ENCODE measurements at places on chromosomes 7 and 10.

DNA sequence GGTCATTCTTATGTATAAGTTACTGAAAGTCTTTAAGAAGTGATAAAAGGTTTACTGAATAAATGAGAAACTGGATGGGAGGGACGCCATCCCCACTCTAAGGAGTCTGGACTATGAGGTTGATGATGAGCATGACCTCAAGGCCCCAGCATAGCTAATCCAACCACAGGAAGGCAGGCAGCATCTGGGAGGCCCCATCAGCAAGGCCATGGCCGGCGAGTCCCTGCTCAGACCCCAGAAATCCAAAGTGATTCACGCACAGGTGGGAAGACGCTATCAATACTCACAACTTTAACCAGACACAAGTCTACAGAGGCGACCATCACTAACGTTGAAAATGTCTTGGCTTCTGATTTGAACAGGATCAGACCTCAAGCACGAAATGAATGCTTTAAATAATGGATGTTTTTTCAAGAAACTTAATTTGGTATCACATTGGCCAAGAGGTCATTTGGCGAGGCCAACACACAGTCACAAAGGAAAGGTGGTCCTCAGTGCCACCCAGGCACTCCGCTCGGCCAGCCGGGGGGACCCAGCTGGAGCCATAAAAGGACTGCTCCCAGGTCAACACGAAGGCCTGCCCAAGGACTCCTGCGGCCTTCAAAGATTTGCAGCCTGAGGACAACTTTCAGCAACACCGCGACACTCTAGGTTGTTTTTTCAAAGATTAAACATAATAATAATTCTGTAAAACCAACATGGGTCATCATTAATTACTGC is 228.5 kb downstream of the PTPRN2 start:
- no peak for DNase-seq

- no peak for DNase-seq
These were observed 371.9 kb upstream of the SHH start for GRCh38 chr7:156184164-156184563.

DNA sequence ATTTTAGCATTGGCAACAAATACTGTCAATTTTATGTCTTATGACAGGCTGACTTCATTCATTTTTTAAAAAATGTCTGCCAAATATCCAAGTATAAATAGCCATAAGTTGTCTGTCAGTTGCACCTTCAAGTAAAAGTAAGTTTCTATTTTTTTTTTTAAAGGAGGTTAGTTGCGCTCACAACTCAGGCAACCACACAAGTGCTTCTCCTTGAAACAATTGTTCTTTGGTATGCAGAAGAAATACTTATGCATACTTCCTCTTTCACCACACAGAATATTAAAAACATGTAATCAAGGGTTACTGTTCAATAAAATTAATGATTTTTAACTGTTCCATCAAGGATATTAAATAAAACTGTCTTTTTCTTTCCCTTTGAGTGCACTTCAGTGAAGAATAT is 97.9 kb downstream of the RTKN2 start:
- DNase-seq, result no peak

GRCh38 chr7:156503196-156503595 is 137.4 kb upstream of the RNF32 start:
- no peak for DNase-seq

DNA sequence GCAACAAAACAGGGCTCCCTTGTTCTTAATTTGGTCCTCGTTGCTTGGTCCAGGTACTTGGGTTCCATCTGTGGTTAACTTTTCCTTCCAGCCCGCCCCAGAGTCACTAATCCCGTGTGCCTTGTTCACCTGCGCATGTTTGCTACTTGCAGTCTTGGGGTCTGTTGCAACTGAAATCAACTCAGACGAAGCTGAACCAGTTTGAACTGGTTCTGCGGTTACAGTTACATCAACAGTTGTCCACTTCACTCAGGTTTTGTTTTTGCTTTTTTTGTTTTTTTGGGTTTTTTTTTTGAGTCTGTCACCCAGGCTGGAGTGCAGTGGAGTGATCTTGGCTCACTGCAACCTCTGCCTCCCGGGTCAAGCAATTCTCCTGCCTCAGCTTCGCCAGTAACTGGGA is 34.7 kb downstream of the TRRAP start:
- DNase-seq, result no peak

DNA sequence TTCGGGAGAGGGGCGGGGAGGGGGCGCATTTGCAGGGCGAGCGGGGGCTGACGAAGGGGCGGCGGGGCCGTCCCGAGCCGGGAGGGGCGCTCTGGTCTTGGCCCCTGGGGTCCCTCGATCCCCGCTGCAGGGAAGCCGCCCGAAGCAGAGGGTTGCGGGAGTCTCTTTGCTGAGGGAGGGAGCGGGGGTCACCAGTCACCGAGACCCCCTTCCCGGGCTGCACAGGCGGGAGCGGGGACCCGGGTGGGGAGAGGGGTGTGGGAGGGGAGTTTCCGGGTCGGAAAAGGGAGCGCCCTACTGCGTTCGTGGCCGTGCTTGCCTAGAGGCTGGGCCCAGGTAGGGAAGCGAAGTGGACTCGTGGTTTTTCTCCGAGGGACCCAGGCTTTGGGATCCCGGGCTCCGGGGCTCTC is 422 bp downstream of the AP1S1 start:
- DNase-seq, result no peak

GRCh38 chr10:28054228-28054860 is 55.5 kb upstream of the ODAD2 start:
- no peak for DNase-seq

DNA sequence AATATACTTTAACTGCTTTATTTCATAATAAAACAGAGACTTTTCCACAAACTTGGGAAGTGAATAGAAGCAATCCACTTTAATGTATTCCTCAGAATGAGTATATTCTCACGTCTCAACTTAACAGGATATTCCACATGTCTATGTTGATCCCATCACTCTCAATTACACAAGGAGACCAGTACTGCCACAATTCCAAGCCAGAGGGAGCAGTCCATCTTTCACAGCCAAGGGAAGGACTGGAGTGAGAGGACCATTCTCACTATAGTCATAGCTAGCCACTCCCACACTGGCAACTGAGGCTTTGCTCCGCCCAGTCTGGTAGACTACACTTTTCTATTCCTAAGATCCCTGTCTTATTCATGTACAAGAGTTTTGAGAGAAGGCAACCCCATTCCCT is 553.9 kb downstream of the CNTNAP2 start:
- no peak for DNase-seq

- no peak for DNase-seq
These were observed 18.2 kb downstream of the LMOD2 start for GRCh38 chr7:123673752-123674398.

- no peak for DNase-seq
These were observed 261.8 kb upstream of the RNF32 start for GRCh38 chr7:156378806-156379205.

- DNase-seq, result no peak
These were observed 77.1 kb upstream of the RAB18 start for GRCh38 chr10:27426948-27427467.

- DNase-seq, result no peak
These were observed 484.2 kb downstream of the PLXNA4 start for GRCh38 chr7:132092106-132092505.

DNA sequence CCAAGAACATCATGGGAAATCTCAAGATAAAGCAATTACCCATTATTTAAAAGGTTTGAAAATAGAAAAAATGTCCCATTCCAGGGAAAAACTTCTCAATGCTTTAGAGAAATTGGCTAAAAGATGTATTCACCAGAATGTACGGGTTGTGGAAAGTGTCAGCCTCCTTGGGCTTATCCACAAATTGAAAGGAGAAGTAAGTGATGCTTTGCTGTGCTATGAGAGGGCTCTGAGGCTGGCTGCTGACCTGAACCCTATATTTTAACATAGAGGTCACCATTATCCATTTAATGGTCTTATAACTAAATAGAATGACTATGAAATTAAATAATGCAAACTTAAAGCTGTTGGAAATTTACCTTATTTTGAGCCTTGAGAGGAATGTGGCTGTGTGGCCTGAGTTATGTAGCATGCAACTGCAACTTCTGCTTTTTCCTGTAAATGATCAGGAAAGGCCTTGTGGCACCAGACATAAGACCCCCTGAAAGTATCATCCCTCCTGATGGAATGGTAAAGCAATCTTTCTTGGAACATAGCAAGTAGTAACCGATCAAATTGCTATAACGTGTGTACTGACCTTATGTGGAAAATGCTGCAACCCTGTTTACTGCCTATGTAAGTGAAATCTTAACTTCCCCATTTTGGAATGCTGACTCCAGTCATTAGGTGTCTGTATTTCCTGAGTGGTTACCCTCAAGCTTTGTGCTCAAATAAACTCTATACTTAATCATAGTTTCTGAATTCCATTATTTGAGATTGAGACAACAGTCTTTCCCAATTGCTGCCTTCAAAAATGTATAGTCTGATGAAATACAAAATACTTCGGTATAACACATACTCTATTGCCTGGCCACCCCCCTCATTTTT is 6.9 kb downstream of the IFIT1B start:
- DNase-seq, result no peak

- DNase-seq, result no peak
These were observed 3.1 kb downstream of the SYPL1 start for GRCh38 chr7:106108991-106109390.

- DNase-seq, result no peak
These were observed 186.7 kb upstream of the LYZL2 start for GRCh38 chr10:30816159-30816819.

DNA sequence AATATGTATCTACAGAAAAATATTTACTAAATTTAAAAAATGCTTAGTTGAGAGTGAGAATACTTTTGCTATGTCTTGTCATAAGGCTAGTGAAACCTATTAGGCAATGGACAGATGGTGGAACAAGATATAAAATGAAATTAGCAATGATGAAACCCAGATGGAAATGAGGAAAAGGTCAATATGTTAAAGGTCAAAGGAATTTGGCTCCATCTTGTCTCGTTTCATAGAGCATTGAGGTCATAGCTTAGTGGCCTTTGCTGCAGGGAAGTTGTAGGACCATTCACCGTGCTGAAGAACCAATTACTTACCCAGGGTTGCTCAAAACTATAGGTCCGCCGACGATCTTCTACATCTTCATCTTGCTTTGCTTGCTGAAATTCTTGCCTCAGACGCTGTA is 683.9 kb downstream of the PARD3 start:
- no peak for DNase-seq

- no peak for DNase-seq
These were observed 44.6 kb downstream of the COL17A1 start for GRCh38 chr10:104040862-104041789.

DNA sequence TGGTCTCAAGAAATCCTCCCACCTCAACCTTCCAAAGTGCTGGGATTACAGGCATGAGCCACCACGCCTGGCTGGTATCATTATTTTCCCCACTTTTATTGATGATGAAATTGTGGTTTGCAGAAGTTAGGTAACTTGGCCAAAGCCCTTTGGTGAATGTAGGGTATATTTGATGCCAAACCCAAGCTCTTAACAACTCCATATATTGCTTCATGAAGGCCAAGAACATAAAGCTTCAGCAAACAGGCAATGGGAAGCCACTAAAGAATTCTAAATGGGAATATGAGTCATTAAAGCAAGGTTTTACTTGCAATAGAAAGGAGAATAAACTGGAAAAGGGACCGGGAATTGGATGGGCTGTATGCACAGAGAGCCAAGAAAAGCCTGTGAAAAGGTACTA is 142.7 kb downstream of the KMT2E start:
- DNase-seq, result no peak

DNA sequence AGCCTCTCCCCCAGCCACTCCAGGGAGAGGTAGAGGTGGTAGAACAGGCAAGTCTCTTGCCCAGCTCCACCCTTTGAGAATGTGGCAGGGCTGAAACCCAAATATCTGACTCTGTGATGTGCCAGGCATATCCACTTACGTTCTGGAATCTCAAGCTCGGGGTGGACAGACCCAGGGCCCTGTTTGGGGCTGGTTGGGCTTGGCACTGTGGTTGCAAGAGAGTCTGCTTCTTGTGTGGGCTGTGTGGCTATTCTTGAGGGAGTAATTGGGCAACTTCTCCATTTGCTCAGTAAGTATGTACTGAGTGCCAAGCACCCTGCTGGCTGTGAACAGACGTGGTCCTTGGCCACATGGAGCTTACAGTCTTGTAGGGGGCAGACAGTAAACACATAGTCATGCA is 4.7 kb downstream of the UBTD1 start:
- no peak for DNase-seq

- no peak for DNase-seq
These were observed 6.5 kb downstream of the DUS4L start for GRCh38 chr7:107570298-107570697.

GRCh38 chr7:86876146-86876545 is 183.3 kb downstream of the ELAPOR2 start:
- no peak for DNase-seq

- DNase-seq, result no peak
These were observed 87.7 kb upstream of the EGR2 start for GRCh38 chr10:62903828-62904227.

DNA sequence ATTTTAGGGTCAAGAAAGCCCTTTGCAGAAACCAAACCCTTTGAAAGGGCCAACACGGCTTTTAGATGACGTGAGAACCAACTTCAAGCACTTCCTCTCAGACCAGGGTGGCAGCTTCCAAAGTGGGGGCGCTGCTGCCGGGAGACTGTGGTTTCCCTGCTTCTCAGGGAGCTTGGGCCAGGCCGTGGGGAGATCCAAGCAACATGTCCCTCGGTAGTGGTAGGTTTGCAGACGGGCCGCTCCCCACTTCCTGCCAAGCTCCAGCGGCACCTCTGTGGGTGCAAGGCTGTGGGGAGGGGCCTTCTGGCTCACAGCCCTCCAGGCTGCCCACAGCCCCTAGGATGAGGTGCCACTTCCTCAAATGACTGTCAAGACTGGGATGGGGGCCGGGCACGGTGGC is 132.4 kb downstream of the FAM53B start:
- no peak for DNase-seq

GRCh38 chr7:2542011-2542915 is 13.1 kb downstream of the BRAT1 start:
- DNase-seq, result no peak

DNA sequence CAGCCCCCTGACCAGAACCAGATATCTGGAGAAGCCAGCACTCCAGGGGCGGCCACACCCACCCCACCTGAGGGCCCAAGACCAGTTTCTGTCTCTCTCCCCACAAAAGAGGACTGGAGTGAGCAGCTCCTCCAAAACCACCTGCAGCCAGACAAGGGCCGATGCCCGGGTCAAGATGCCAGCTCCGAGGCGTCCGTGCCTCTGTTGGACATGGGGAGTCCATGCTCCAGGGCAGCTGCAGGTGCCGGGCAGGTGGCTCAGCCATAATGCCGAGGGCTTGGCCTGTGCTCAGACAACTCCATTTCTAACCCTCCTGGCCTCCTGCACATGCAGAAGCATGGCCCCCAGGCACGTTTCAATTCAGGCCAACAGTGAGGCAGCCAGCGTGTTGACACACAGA is 234.6 kb downstream of the MAD1L1 start:
- no peak for DNase-seq

GRCh38 chr7:22733761-22734160 is 6.8 kb downstream of the IL6 start:
- no peak for DNase-seq

DNA sequence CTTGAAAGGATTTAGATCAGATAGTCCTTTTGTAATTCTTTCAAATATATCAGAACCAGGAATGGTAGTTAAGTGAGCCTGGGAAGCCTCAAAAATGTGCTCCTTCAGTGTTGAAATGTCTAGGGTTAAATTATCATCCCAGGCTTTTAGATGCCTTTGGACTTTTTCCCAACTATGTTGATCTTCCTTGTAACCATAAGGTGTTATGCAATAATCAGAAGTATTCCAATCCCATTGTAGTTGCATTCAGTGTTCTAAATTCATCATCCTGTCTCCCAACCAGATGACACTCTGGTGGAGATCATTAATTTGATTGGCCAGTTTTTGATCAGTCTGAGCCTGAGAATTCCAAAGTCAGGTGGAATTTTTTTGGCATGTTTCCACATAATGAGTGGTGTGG is 35.1 kb upstream of the AKR1C2 start:
- DNase-seq, result no peak

- no peak for DNase-seq
These were observed 760 bp upstream of the KCTD7 start for GRCh38 chr7:66627881-66628360.
